ENCODE measurements at places on chromosomes 4 and X.

DNA sequence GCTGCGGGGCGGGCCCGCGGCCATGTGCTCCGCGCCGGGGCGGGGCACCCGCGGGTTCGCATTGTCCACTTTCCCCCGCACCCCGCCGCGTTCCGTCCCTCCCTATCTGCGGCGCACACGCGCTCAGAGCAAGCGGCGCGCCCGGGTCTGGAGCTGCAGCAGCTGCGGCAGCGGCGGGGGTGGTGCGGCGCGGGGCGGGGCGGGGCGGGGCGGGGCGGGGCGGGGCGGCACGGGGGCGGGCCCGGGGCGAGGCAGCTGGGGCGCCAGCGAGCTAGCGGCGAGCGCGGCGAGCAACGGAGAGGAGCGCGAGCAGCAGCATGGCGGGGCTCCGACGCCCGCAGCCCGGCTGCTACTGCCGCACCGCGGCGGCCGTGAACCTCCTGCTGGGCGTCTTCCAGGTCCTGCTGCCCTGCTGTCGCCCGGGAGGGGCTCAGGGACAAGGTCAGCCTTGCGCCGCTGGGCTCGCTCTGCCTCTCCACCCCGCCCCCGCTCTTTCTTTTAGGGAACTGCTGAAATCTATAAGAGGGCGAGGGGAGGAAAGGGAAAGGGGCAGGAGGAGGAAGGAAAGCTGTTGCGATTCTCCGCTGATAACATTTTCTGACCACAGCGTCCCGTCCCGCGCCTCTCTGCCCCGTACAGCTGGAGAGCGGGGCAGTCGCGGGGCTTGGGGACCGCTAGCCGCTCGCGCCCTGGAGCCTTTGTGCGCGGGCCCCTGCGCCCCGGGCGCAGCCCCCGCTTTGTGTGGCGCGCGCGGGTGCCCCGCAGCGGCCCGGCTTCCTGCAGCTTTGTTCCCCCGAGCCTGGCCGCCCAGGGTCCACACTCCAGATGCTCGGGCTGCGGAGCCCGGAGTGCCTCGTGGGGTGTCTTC, at the start of gene TMEM131L:
TSS of gene TMEM131L (plus strand) at position 280 of the 868 bp plus-strand sequence. CDS start at position 318, 38 bp downstream.
- DNase-seq: peak; percentile 80

GRCh38 chr4:169154121-169154520, 116.6 kb downstream of the SH3RF1 start:
- no peak for DNase-seq

GRCh38 chr4:38920677-38921076, 53.1 kb downstream of the FAM114A1 start:
- no peak for DNase-seq

DNA sequence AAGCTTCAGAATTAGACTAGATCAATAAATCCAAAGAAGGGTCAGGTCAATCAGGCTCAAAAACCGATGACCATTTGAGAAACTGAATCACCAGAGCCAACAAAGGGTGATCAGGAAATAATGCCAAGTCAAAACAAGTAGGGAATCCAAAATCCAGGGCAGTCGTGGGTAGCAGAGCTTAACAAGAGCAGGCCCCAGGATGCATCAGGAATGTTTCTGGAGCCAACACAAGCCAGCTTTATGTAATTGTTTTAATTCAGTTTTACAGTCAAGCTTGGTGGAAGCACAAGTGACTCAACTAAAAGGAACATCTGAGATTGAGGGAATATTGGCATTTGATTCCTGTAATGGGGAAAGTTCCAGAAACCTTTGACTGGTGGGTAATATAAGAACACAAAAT, 237.9 kb upstream of the EDA2R start:
- DNase-seq: no peak

DNA sequence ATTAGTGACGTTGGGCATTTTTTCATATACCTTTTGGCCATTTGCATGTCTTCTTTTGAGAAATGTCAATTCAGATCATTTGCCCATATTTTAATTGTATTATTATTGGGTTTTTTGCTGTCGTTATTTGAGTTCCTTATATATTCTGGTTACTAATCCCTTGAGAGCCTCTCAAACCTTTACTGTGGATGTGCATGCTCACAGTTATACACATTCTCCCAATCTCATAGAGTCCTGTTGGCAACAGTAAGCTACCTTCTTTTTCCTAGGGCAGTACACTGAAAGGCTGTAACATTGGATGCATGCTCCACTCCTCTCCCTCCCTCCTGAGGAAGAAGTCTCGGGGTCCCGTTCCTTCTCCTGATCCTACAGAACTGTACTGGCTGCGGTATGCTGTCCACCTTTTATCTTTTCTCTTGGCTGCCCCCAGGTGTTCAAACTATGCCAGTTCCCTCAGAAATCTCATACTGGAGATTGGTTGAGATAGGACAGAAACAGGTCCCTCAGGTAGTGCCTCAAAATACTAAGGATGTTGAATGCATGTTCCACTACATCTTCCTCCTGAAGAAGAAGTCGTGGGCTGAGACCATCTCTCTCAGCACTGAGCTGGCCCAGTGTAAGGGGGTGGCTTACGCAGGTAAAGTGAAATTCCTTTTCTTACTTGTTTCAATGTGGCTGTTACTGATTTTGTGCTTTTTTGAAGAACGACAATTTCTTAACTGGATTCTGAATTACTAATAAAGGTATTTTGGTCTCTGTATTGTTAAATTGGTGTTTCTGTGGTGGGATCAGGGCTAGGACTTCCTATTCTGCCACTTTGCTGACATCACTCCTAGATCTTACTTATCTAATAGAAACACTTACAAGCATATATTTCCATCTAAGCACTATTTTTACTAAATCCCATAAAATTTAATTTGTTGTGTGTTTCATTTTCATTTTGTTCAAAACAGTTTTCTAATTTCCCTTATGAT, 145.4 kb upstream of the HUWE1 start:
- DNase-seq: no peak

- no peak for DNase-seq
These were observed 9.6 kb downstream of the ODAPH start for GRCh38 chr4:75565481-75565880.

GRCh38 chr4:53599632-53600031, 8.3 kb upstream of the LNX1 start:
- peak; percentile 20 for DNase-seq

- peak; percentile 94 for DNase-seq
These were observed at the start of gene UBE2D3 for GRCh38 chr4:102826890-102827673. Gene UBE2D3 (minus strand): TSS chr4:102827551. CDS start chr4:102826508, 1,043 bp downstream.

Data from hippocampal formation (tissue), 2 donors.